ENCODE measurements at places on chromosomes 12 and 14.

- no peak for DNase-seq
Observed at GRCh38 chr12:70971001-70971794, 50.7 kb upstream of the PTPRR start.

GRCh38 chr14:104291123-104292000 is 153.0 kb downstream of the KIF26A start:
- DNase-seq, result no peak

DNA sequence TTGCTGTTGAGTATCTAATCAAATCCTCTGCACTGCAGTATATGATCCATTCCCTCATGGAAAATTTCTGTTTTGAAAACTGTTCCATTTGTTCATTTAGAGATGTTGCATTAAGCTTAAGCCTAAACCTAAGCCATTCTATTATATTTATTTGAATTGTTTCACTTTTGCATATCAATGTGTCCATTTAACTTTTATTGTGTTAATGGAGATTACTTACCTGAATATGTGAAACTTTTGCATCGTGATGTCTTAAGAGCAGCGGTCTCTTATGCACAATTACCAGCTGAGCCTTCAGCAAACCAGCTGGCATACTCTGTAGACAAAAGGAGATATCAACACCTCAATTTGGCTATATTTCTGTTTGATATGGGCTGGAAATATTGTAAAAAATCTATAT is 922.5 kb upstream of the FBXO33 start:
- DNase-seq, result no peak

GRCh38 chr14:24231263-24232120 is 675 bp downstream of the NEDD8 start:
- no peak for DNase-seq

- no peak for DNase-seq
Observed at GRCh38 chr14:26888592-26888991, 290.8 kb upstream of the NOVA1 start.

- no peak for DNase-seq
Observed at GRCh38 chr14:96060186-96060933, 21.2 kb downstream of the C14orf132 start.

- no peak for DNase-seq
Observed at GRCh38 chr12:13039328-13039956, 4.7 kb upstream of the FAM234B start.

GRCh38 chr14:24883576-24883975 is 166.4 kb downstream of the STXBP6 start:
- DNase-seq, result no peak

DNA sequence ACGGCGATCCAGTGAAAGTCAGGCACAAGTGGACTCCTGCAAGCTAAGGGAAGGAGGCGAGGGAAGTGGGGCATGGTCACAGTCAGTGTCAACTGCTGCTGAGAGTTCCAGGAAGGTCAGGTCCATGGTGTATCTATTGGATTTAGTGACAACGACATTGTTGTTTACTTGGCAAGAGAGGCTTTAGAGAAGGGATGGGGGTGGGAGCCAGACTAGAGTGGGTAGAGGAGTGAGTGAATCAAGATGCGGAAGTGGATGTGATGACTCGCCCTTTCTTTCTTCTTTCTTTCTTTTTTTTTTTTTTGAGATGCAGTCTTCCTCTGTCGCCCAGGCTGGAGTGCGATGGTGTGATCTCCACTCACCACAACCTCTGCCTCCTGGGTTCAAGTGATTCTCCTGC is 12.5 kb downstream of the P2RX7 start:
- no peak for DNase-seq

DNA sequence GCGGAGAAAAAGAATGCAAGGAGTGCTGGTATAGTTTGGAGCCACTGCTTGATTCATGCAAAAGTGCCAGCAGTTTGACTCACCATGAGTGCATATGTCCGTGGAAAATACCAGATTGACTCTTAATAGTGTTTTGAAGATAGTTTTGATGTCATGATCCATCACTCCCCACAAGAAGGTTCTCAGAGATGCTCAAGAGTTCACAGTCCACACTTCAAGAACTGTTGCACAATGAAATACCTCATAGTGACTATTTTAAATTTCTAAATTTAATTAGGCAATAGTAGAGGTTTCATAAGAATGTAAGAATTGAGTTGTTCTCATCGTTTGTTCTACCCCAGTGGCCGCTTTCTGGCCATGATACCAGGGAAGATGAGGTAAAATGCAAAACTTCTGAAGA is 286.6 kb upstream of the RGS6 start:
- no peak for DNase-seq

GRCh38 chr12:92302041-92302829 is 156.6 kb upstream of the BTG1 start:
- DNase-seq, result no peak

DNA sequence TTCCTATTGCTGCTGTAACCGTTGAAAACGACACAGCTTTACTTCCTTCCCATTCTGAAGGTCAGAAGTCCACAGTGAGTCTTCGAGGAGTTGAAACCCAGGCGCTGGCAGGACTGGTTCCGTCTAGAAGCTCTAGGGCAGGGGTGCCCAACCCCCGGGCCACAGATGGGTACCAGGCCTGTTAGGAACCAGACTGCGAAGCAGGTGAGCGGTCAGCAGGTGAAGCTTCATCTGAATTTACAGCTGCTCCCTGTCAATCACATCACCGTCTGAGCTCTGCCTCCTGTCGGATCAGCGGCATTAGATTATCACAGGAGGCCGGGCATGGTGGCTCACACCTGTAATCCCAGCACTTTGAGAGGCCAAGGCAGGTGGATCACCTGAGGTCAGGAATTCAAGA is 12.6 kb upstream of the SFSWAP start:
- DNase-seq, result no peak

GRCh38 chr12:127416796-127417195 is 850.2 kb upstream of the TMEM132C start:
- no peak for DNase-seq

DNA sequence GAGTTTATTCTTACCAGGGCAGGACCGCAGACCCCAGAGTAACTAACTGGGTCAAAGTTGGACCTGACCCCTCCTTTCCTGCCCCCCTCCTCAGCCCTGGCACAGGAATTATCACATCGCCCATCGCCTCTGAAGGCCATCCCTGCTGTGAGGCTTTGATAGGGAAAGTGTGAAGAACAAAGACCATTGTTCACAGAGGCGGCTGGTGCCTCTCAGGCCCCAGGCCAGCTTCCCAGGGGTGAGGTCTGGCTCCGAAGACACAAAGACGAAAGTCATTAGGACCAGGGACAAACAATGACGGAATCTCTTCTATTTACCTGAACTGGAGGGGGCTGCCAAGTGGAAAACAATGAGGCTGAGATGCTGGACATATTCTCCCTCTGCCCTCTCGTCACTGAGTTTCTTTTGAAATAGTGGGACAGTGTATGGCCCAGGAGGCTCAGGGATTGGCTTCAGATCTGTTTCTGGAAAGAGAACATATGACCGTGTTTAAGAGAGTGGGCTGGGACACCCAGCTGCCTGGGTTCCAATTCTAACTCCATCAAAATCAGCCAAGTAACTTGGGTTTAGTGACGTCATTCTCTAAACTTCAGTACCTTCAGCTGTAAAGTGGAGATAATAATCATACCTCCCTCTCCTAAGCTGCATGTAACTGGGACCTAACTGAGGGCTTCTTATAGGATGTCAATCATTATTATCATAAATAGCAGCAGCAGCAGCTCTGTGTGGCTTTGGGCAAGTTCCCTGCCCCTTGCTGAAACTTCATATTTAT is 769.4 kb downstream of the MED13L start:
- no peak for DNase-seq

GRCh38 chr14:103535891-103536565 is 7.0 kb downstream of the TRMT61A start:
- DNase-seq, result no peak

DNA sequence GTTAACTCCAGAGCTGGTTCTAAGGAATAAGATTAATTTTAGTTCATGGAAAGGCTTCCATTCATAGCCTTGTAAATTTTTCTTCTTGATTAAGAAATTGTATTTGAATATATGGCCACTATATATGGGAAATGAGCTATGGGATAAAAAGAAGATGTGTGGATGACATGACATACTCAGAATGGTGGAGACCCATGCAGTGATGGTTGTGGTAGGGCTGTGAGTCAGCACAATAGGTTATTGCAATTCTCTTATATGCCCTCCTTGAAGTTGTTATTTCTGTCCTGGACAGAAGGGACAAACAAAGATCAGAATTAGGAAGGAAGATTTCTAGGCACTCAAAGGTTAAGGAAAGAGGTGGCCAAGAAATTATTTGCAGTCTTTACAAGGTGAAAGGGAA is 21.5 kb downstream of the RASSF9 start:
- no peak for DNase-seq

- DNase-seq, result peak; percentile 56
Observed at GRCh38 chr14:65927931-65928356, 515.4 kb downstream of the FUT8 start.

DNA sequence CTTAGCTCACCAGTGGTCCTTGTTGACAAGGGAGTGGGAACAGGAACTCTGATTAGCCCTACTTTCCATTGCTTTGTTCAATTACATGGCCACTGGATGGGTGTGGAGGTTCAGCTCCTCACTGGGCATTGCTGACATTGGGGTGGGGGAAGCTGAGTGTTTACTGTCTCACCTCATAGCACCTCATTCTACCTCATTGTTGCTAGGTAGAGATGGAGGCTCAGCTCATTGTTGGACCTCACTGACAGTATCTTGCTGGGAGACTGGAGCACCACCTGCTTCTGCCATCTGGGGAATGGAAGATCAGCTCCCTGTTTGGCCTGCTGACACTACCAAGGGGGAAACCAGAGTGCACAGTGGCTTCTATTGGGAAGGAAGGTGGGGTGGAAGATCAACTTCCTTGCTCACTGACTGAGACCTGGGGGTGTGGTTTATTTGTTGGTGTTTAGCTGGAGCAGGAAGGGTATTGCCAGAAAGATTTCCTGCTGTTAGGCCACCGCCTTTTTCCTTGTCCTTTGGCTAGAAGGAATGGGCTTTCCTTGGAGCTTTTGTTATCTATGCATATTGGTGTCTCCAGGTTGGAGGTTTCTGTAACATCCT is 1.3 kb upstream of the OR4E2 start:
- no peak for DNase-seq

DNA sequence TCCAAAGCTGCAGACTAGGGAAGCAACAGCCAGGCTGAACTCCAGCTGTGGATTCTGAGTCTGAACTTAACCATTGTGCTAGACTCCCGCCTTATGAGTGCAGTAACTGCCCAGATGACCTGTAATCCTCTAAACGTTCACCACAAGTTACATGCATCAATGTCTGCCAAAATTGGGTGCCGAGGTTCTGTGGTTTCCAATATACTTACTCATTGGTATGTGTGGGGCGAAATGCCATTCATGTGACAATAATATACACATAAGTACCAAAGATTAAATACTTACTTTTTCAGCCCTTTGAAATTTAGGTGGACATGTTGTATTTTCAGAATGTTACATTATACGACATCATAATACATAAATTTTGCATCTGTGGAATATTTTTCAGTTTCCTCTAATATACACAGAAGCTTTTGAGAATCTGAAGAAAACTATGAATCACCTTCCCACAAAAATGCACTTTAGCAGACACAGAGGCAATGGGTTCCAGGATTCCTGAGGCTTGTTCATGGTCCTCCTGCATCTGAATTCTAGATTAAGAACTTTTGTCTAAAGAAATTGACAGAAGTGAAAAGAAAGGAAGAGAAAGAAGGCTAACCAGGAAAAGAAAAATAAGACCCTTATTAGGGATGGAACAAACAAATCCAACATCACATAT is 31.7 kb downstream of the GRIP1 start:
- DNase-seq, result no peak

DNA sequence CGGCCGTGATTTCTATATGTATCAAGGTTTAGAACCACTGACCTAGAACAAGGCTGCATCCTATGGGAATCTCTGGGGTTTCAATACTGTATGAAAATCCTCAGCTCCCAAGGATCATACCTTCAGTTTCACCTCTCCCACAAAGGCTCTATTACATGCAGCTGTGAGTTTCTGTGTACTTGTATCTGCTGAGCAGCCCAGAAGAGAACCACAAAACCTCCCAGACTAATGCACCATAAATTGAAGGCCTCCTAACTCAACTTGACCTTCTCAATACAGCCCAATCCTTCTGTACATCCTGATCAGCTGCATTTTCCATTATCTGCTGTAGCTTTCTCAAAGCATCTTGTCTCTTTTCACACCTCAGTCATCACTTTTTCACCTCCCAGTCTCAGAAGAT is 5.4 kb upstream of the KCNH5 start:
- DNase-seq, result no peak

- DNase-seq, result no peak
Observed at GRCh38 chr14:73237219-73237785, at the start of gene PAPLN. PAPLN (plus strand) TSS chr14:73237506; CDS start chr14:73239779, 2,273 bp downstream.

- no peak for DNase-seq
Observed at GRCh38 chr12:41288142-41288811, 100.2 kb downstream of the PDZRN4 start.

- DNase-seq, result no peak
Observed at GRCh38 chr12:110230655-110231054, 50.4 kb upstream of the ATP2A2 start.

DNA sequence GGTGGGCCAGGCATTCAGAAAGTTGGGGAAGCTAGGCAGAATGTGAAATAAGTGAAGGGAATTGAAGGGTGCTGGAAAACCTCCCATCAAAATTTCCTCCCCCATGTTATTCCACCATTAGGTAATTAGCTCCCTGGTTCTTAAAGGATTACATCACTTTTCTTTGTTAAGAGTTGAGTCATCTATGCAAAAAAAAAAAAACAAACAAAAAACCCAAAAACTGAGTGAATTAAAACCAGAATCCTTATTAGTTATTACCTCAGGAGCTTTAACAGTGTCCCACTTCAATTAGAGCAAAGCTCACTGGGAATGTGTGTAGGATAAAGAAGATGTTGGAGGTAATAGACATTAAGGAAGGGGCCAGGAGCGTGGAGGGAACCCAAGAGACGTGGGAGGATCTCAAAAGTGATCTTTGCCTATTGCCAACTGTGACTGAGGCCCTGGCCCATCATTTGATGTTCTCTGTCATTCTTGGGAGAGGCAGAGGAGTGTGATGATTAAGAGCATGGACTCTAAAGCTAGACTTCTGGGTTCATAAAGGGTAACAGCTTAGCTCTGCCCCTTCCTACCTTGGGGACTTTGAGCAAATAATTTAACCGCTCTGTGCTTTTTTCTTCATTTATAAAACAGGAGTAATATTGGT is 364.7 kb downstream of the APAF1 start:
- DNase-seq, result no peak

DNA sequence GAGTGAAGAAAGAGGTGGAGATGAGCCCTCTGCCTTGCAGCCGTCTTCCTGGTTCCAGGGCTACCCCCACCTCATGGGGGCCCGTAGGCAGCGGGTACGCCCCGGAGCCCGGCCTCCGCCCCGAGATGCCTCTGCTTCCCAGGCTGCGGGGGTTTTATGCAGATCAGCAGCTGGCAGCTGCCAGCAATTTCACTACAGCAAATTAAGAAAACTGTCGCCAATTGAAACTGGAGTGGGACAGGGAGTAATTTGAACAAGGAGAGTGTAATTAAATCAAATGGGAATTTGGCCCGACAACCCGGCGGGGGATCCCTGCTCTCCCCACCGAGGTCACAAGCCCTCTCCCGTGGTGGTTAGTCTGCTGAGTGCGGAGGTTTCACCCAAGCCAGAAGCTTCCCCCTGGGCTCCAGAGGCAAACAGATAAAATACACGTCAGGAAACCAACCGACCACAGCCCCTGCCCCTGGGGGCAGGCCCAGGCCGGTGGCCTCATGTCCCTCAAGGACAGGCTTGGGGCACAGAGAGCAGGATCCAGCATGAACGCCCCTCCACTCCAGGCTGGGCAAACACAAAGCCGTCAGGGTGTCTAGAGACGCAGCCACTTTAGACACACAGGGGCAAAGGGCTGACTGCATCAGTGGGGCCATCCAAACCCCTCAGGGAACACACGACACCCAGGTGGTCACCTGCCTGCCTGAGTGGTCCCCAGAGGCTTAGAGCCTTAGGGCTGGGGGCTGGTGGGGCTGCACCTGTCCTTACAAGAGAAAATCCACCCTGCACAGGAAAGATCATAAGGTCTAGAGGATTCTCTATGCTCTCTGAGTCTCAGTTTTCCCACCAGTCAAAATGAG is 53.8 kb downstream of the TESC start:
- DNase-seq, result no peak

Data from stimulated activated CD4-positive, alpha-beta T cell treated with anti-CD3 and anti-CD28 coated beads, TNF-alpha, amount 100 ng/mL, for 24 hours (primary cell).